ENCODE measurements at places on chromosomes 16 and 17. TPM values are rescaled to one million over a fixed set of nuclear protein-coding genes. Genes with fewer than 3 reads are reported as not detected.

DNA sequence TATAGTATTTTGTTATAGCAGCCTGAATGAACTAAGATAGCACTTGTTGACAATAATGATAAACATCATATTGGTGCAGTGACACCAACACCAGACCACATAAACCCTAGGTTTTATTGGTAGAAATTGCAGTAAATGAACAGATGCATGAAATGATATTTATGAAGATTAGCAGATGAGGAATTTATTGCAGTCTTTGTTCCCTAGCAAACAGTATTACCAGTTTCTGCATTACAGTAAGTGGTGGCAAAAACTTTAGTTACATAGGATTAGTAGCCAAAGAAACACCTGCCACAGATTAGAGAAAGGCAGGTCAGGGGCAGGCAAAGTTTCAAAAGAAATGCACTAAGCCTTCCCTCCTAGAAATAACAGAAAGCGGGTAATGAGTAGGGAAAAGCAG is 17.7 kb upstream of the TANC2 start:
- no peak for DNase-seq

- no peak for DNase-seq
Measured at GRCh38 chr17:74299226-74300009, 25.4 kb downstream of the DNAI2 start.

Gene TOX3
- 7.9 TPM for total RNA-seq

DNA sequence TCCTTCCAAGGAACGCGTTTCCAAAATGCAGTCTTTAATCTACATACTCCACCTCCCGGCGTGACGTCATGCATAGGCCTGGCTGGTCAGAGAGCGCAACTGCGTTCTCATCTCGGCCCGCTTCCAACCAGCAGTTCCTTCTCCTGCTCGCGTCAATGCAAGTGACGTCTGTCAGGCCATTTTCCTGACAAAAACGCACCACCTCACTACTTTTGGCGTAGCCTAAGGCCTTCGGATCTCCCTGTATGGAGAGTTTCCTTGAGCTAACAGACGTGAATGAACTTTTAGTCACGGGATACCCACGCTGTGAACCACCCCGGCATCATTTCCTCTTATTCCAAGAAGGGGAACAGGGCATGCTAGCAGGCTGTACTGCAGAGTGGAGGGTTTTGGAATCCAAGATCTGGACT is 25.0 kb downstream of the TEX14 start:
- no peak for DNase-seq

- DNase-seq, result no peak
Measured at GRCh38 chr17:63774141-63774968, at the start of gene DDX42. Gene DDX42 (plus strand): TSS chr17:63774170. CDS start chr17:63787050, 12,880 bp downstream.

DNA sequence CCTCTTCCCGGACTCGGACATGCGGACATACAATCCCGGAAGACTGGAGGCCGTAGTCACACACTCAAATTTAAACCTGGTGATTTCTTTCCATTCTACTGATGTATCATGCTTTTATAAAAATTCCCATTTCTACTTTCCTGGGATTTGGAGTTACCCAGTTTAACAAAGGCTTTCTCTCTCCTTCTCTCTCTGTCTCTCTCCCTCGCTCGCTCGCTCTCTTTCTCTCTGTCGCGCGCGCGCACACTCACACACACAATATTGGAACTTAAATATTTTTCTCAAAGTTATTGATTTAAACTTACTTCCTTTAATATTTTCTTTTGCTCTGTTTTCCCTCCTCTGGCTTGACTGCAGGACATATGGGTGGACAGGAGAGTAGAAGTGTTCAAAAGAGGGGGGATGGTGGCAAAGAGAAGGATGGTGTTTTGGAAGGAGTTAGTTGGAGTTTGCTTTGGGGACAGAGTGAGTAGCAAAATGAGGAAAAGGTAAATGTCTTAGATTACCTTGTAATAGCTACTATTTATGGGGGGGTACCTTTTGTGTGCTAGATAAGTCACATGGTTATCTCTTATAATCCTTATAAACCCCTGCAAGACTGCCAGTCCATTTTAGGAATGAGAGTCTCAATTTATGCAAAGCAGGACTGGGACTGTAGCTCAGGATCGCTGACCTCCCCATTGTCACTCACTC is 878 bp upstream of the TRIM25 start:
- DNase-seq, result no peak

Gene MYH1
- total RNA-seq, result not detected

- DNase-seq, result no peak
Measured at GRCh38 chr16:27202923-27203506, 311 bp upstream of the KDM8 start.

Gene ARL5C
- total RNA-seq, result not detected

Gene TP53TG3C
- not detected for total RNA-seq

DNA sequence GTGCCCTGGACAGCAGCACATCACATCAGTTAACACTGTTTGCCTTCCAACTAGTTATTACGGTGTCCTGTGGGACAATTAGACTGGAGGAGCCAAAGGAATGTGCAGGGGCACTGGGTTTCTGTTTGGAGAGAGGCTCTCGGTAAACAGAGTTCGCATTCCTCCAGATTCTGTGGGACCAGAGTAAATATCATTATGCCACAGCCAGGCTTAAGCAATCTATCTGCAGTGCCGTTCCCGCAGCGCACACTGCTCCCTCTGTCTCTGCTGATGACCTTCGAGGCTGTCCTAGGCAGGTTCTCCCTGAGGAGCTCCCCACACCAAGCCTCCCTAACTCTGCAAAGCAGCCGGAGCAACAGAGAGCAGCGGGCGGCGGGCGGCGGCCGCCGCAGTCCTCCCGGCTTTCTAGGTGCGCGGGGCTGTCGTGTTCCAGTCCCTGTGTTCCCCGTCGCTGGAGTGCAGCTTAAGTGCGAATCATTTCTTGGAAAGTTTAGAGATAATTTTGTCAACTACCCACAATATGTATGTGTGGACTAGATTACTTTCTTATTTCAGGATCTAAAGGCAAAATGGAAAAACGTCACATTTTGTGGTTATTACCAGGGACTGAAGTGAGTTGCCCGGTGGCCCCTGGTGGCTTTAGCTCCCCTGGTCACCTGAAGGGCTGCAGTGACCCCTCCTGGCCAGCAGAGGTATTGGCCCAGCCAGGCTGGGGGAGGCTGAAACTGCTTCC is 43.3 kb downstream of the PGS1 start:
- DNase-seq, result no peak

- DNase-seq, result no peak
Measured at GRCh38 chr17:11969565-11969964, 27.7 kb downstream of the ZNF18 start.

GRCh38 chr17:915538-916201 is 63.9 kb downstream of the NXN start:
- DNase-seq, result no peak
